Myocyte (in vitro differentiated cells): ENCODE measurements at places on chromosomes 6 and 20. TPM values are rescaled to one million over a fixed set of nuclear protein-coding genes. Genes with fewer than 3 reads are reported as not detected.

DNA sequence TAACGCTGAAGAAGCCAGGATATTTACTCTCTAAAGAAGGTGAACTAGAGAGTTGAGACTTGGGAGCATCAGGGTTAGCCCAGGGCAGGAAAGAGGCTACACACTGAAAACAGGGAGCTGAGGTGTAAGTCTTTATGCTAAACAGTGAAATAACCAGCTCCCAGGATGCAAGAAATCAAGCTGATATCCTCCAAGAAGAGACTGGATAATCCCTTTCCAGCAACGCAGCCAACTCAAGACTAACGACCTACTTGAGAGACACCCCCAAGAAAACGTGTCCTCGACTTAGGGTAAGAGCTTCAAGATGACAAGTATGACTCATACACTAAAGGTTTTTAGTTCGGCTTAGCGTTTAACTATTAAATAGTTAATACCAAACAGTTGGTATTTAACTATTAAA, 202.2 kb downstream of the TASP1 start:
- no peak for DNase-seq

GRCh38 chr6:142329486-142330113, 27.8 kb downstream of the ADGRG6 start:
- DNase-seq = no peak

DNA sequence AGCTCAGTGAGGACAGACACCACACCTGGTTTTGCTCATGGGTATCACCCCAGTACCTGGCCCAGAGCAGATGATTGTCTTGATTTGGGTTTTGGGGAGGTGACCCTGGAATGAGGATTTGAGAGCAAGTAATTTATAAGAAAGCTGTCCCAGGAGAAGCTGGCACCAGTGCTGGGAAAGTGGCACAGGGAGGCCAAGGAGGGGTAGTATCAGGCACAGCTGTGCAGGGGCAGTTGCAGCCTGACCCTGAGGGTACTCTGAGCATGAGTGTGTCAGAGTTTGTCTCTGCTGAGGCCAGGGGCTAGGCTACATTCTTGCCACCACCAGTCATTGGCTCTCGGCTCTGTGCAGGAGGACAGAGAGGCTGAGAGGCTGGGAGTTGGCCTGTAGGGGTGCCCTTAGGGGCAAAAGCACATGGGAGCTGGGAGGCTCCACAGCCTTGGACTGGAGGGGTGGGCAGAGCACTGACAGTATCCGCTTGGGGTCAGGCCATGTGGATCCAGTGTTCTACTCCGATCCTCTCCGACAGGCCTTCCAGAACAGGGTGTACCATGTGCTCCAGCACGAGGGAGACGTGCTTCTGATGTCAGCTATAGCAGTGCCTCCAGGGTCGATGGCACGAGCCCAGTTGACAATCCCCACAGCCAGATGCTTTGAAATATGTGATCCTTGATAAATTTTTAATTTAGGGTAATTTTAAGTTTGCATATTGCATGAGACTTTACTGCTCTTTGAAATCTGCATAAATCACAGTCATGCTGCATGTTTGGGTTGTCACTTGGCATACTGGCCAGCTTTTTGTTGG, 121.3 kb downstream of the PHACTR3 start:
- DNase-seq = no peak

The TRIM15 gene
- total RNA-seq = not detected in 2 replicates

DNA sequence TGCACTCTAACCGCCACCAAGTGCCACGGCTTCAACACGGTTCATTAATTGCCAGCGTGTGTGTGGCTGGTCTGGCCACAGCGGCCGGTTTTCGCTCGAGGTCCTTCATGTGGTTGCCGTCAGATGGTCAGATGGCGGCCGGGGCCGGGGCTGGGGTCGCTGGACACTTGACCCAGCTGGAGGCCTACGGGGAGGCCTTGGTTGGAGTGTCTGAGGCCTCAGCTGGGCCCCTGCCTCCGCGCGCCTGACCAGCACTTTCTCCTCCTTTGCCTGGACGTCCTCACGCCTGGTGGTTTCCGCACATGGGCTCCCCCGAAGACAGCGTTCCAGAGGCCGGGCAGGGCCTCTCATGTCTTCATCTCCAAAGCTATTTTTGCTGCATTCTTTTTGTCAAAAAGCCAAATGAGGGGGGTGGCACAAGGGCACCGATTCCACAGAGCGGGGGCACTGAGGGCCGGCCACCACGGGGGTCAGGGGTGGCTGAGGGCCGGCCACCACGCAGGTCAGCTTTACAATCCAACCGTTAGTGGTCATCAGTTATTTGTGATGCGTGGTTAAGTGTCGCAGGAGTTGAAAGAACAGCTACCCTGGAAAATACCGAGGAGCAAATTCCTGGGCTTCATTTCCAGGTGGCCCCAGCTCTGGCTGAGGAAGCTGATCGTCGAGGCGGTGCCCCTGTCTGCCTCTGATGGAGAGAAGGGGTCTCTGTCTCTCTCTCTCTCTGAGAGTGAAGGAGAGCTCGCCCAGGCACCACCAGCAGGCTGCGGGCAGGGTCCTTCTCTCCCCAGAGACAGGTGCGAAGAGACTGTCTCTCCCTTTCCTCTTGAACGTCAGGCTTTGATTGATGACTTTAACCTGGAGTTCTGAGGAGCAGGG, 50.5 kb upstream of the FRMD1 start:
- DNase-seq = no peak

DNA sequence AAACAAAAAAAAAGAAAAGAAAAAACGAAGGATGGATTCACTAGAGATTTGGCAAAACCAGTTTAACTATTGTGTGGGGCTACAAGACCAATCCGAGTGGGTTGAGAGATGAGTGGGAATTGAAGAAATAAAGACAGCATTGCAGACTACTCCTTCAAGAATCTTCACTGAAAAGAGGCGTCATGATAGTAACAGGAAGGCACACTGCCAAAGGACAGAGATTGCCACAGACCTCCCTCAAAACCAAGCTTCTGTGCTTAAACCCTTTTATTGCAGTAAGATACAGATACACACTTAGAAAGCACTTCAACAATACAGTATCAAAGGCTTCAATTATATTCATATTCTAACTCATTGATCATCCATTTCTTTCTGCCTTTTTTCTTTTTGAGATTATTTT, 103.9 kb downstream of the IPCEF1 start:
- no peak for DNase-seq

The OR5V1 gene
- total RNA-seq = not detected in 2 replicates

The EYS gene
- total RNA-seq = not detected in 2 replicates

DNA sequence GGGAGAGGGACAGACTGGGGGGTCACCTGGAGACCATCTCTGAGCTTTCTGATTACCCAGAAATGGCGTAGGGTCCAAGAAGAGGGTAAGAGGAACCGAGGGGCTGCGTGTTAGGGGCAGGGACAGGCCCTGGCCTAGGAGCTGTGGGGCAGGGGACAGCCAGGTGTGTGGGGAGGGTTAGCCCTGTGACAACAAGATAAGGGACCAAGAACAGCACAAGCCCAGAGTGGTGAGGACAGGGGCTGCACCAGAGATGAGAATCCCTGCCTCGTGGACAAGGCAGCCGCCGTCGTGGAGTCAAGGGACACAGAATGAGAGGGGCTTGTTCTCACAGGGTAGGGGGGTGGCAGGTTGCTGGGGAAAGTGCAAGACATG, 449 bp upstream of the AVP start:
- DNase-seq = no peak

- no peak for DNase-seq
These were observed 61.2 kb downstream of the VEGFA start for GRCh38 chr6:43831191-43831590.

The ENTPD6 gene
- total RNA-seq = 38.7 and 43.2 TPM in 2 replicates

DNA sequence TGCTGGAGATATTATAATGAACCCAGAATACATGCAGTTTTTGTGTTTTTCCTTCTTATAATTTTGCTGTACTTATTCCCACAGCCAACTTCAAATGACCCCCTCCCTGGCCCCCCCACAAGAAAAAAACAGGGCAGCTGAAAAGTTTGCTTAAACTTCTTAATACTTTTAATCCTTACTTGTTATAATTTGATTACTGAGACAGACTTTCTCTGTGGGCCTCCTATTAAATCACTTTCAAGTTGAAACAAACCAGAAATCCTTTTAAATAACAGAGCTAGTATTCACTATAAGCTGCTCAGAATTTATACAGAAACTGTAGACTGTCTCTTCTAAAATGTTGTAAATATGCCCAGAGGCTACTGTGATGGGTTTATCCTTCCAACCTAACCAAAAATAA, 106.3 kb downstream of the CENPW start:
- no peak for DNase-seq

- DNase-seq = no peak
These were observed 62.5 kb downstream of the ERMARD start for GRCh38 chr6:169813969-169814368.

The SEC63 gene
- total RNA-seq = 18.0 and 19.1 TPM in 2 replicates

The DUSP15 gene
- 0.64 and 0.68 TPM in 2 replicates for total RNA-seq

DNA sequence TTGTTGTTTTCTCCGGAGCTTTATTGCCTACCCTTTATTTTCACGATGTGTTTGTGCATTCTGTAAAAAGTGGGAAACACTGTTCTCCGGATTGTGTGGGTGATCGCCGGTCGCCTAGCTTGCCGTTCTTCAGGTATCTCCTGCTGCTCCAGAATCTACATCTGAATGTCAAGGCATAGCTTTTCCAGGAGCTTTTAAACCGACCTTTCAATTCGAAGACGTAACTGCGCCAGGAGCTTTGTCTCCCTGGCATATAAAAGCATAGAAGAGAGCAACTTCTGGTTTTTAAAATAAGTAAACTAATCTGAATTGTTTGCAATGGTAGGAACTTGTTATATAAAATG, 96.0 kb downstream of the HFE start:
- no peak for DNase-seq

- DNase-seq = no peak
These were observed 53.0 kb downstream of the TNFAIP3 start for GRCh38 chr6:137919837-137920730.

GRCh38 chr6:33091957-33092356, 16.2 kb downstream of the HLA-DPB1 start:
- no peak for DNase-seq

DNA sequence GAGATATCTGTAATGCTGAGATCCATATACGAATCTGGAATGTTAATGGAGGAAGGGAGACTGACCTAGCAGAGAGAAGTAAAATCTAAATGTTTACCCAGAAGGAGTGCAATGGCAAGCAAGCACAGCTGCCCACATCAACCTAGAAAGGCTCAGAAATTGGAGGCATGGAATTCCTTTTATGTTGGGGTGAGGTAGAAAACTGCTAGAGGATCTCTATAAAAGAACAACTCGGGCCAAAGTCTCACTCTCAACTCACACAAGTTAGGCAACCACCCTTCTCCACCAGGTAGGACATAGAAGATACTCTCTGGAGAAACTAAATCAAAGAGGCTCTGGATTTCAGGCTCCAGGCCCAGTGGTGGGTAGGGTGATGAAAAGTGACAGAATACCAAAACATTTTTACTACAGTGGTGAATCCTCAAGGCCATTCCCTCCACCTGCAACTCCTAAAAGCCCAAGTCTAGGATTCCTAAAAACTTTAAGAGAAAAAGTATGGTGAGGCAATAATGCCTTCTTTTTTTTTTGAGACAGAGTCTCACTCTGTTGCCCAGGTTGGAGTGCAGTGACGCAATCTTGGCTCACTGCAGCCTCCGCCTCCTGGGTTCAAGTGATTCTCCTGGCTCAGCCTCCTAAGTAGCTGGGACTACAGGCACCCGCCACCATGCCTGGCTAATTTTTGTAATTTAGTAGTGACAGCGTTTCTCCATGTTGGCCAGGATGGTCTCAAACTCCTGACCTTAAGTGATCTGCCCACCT, 9.5 kb upstream of the ADGRG6 start:
- no peak for DNase-seq

The PRSS35 gene
- 0.43 and 1.3 TPM in 2 replicates for total RNA-seq

The NOTCH4 gene
- 0.53 and 1.2 TPM in 2 replicates for total RNA-seq

The TMEM244 gene
- 0.83 TPM in 1 of 2 replicates, not detected in the other for total RNA-seq

DNA sequence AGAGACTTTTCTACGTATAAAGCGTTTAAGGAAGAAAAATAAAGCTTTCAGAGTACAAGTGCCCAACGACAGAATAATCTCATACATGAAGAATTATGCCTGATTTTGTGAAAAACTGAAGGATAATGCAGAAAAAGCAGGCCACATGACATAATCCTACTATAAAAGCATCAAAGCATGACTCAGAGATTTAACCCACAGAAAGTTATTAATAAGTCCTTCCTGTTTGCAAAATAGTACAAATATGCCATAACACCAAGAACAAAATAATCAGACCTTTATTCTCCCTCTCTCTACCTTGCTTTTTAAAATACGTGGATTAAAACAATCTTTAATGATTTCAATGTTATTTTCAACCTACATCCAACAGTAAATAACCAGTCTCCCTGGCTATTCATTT, 118.6 kb upstream of the BCLAF1 start:
- DNase-seq = peak; percentile 33

DNA sequence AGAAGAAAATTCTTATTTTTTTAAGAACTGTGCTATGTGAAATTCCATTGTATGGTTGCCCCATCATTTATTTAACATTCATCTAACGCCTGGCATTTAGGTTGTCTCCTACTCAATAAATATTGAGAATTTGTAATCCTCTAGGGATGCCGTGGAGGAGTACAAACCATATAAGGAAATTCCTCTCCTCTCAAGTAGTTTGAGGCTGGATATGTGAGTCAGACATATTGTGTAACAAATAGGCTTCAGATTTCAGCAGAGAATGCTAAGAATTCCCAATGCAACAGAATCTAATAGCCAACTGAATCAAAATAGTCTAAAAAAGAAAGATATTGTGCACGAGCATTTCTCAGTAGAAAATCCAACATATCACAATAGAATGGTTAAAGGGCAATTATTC, 174.7 kb downstream of the OTOR start:
- DNase-seq = peak; percentile 77

DNA sequence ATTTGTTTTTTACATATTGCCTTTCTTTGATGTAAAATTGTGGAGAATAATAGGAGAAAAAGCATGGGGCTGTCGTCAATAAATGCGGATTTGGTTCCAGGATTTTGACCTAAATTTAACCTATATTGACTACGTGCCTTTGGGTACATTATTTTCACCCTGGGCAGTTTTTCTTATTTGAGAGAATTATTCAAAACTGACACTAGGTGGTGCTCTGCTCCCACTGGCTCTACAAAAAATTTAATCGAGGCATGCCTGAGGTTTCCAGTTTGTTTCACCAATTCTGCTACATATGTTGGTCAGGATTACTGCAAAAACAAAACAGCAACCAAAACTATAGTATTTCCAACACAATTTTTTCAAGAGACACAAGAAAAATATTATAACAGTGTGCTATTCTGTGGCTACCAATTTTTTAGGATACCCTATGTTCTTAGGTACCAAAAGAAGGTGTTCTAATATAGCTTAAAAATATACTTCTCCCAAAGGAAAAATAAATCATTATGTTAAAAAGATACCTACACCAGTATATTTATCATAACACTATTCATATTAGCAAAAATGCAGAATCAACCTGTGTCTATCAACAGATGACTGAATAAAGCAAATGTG, 48.6 kb upstream of the FABP7 start:
- peak; percentile 55 for DNase-seq
